Memory B cell (primary cell): ENCODE measurements at places on chromosomes 7 and 10.

- no peak for DNase-seq
These were observed 129.2 kb downstream of the BAMBI start for GRCh38 chr10:28806488-28806941.

DNA sequence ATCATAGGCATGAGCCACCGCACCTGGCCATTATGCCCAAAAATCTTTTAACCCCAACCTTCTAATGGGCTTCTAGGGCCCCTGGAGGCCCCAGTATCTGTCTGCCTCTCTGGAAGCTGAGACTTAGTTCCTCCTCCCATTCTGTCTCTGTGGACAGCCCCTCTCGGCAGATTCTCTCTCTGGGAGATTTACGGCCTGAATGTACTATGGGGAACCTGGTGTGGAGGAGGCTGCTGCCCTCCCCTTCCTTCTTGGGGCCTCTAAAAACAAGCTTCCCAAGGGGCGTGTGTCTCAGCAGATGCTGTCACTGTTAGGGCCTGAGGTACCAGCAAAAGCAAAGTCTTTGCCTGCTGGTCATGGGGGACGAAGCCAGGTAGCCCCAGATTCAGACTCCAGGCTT lies 35.8 kb upstream of the PRKAR1B start:
- DNase-seq: no peak

GRCh38 chr7:23393636-23394035 lies 76.7 kb downstream of the IGF2BP3 start:
- DNase-seq: no peak

DNA sequence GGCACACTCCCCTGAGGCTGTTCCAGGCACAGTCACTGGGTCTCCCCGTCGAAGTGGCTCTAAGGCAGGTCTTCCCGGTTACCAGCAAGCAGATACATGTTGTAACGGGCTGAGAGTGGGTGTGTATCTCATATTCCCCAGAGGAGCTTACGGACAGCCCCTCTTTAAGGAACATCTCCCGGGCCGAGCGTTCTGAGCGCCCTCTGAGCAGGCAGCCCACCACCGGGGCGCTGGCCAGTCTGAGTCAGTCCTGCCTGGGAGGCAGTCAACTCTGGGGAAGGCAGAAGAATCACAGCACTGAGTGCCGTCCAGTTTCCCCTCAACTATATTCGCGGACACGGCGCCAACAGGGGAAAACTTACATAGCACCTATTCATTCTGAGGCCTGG lies 117.4 kb downstream of the LHPP start:
- no peak for DNase-seq
